ENCODE measurements at places on chromosomes 4 and X.

GRCh38 chrX:44253575-44253942 lies 89.9 kb downstream of the EFHC2 start:
- DNase-seq = no peak

GRCh38 chr4:188819233-188819632 lies 680.0 kb downstream of the TRIML1 start:
- no peak for DNase-seq

GRCh38 chrX:24934279-24934678 lies 81.5 kb downstream of the ARX start:
- DNase-seq = no peak

- no peak for DNase-seq
These were observed 165.1 kb downstream of the CENPC start for GRCh38 chr4:67380154-67380553.

DNA sequence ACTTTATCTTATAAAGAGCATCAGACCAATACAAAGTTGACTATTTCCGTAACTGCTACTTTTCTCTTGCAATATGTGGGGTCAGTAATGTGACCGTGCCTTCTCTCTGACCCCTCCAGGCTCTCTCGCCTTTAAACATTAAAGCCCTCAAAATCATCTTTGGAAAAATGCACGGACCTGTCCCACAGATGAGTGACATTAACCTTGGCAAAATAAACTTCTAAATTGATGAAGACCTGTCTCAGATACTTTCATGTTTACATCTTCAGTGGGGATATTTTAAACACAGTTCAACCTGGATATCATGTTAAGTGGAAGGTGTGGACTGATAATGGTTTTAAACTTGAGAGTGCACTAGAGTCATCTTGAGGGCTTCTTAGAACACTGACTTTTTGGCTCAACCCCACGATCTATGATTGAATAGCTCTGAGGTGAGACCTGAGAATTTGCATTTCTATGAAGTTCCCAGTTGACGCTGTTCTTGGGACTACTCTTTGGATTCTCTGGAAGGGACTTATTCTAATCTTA lies 26.7 kb upstream of the CXCL3 start:
- no peak for DNase-seq

- DNase-seq = no peak
These were observed 2.1 kb downstream of the GEMIN8 start for GRCh38 chrX:14027511-14028019.

GRCh38 chr4:106450249-106450648 lies 81.7 kb upstream of the GIMD1 start:
- DNase-seq = no peak

DNA sequence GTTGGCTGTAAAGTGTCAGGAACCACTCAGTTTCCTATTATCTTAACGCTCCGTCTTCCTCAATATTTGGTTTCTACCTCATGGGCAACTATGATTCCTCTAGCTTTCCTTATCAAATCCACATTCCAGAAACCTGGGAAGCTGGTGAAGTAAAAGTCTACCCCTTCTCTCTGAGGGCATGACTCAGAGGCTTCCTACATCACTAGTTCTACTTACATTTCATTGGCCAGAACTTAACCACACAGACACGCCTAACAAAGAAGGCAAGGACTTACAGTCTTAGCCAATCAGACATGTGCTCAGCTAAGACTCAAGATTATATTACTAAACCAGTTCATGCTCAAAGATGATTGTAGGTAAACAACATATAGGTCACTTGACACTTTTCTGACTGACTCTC lies 30.4 kb downstream of the COX7B2 start:
- no peak for DNase-seq
